Common myeloid progenitor, CD34-positive (primary cell): ENCODE measurements at places on chromosomes 4 and X.

DNA sequence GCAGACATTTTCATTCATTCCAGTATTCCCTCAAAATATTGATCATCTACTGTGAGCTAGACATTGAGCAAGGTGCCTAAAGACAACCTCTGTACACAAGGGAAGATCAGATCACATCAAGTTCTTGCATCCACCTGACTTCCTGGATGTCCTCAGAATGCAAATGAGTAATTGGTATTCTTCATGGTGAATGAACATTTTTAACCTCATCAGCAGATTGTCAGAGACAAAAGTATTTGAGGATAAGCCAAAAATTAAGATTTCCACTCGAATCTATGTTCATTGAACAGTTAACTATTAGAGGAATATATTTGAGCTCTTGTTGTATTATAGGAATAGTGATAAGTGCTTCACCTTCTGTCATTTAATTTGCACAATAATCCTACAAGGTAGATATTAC lies 1.3 kb downstream of the SMARCAD1 start:
- peak overlapping the region; percentile 98 for H3K27ac ChIP-seq
- DNase-seq: no peak
- no peaks in the 10 kb centered on the region for H3K27me3 ChIP-seq
- peaks cover 5% of the 10 kb centered on the region for H3K36me3 ChIP-seq
- peaks cover 20% of the 10 kb centered on the region for H3K4me1 ChIP-seq

DNA sequence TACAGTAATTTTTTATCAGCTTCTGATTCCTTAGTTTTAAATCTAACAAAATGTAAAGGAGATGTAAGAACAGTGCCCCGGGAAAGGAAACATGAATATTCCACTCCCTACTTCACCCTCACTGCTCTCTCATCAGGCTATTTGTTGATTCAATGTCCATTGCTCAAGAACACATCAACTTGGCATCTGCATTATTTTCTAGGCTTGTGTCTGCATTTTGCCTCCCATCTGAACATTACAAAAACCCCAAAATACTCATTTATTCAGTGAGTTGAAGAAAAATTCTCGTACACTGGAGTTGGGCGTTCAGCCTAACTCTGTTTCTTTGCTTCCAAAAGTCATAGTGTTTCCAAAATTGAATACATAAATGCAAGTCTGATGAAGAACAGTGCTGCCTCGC lies 25.6 kb downstream of the ARHGAP6 start:
- DNase-seq: no peak
- H3K36me3 ChIP-seq: no peaks in the 10 kb centered on the region
- no peak overlapping the region for H3K4me3 ChIP-seq
- peaks cover 9% of the 10 kb centered on the region for H3K27me3 ChIP-seq
- no peak overlapping the region for H3K27ac ChIP-seq
- H3K4me1 ChIP-seq: no peaks in the 10 kb centered on the region

GRCh38 chrX:121298499-121298898 lies 251.1 kb downstream of the GLUD2 start:
- H3K4me1 ChIP-seq: no peaks in the 10 kb centered on the region
- DNase-seq: no peak
- H3K4me3 ChIP-seq: no peak overlapping the region
- H3K27me3 ChIP-seq: no peaks in the 10 kb centered on the region
- H3K36me3 ChIP-seq: no peaks in the 10 kb centered on the region
- no peak overlapping the region for H3K27ac ChIP-seq

DNA sequence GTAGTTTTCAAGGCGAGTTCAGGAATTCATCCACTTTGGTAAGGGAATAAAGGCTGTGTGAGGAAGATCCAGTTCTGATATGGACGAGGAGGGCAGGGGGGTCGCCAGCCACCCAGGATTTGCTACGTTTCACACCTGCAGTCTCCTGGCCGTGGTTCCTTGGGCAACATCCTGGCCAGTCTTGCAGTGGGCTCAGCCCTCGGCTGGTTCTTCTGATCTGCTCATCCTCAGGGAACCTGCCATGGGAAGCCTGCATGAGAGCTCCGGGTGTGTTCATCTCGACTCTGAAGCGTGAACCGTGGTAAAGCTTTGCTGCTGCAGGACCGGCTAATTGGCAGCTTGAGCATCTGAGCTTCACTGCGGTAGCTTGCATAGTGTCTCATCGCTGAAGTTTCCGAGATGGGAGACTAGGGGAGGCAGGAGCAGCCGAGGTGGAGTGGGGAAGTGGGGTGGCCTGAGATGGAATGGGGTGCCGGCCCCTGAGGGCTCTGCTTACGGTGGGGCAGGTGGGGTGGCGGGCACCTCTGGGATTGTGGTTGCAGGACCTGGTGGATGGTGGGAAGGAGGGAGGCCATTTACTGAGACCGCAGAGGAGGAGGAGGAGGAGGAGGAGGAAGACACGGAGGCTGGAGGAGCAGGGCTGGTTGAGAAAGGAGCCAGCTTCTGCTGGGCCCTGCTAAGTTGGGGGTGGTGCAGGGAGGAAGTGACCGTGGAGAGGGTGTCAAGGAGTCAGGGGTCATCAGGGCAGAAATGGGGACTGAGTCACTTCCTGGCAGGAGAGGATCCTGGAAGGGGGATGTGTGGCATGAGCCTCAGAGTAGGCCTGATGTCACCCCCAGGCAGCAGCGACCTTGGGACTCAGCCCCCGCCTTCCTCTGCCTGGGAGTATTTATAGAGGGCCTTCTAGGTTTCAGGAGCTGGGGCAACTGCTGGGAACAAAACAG lies 213.1 kb upstream of the PSAPL1 start:
- H3K4me1 ChIP-seq: peaks cover 49% of the 10 kb centered on the region
- DNase-seq: peak; percentile 30
- H3K4me3 ChIP-seq: no peak overlapping the region
- H3K27ac ChIP-seq: no peak overlapping the region
- no peaks in the 10 kb centered on the region for H3K27me3 ChIP-seq
- H3K36me3 ChIP-seq: no peaks in the 10 kb centered on the region

GRCh38 chr4:148312956-148313490 lies 129.2 kb downstream of the NR3C2 start:
- no peak overlapping the region for H3K4me3 ChIP-seq
- H3K27ac ChIP-seq: no peak overlapping the region
- H3K4me1 ChIP-seq: no peaks in the 10 kb centered on the region
- no peaks in the 10 kb centered on the region for H3K27me3 ChIP-seq

- no peak for DNase-seq
- no peaks in the 10 kb centered on the region for H3K4me1 ChIP-seq
- no peaks in the 10 kb centered on the region for H3K27me3 ChIP-seq
- no peak overlapping the region for H3K27ac ChIP-seq
- no peaks in the 10 kb centered on the region for H3K36me3 ChIP-seq
Measured at GRCh38 chrX:135433531-135434257, 11.9 kb downstream of the SMIM10L2A start.

GRCh38 chr4:187617113-187617512 lies 378.5 kb upstream of the ZFP42 start:
- peaks cover 1% of the 10 kb centered on the region for H3K27me3 ChIP-seq
- H3K36me3 ChIP-seq: no peaks in the 10 kb centered on the region
- DNase-seq: no peak
- no peaks in the 10 kb centered on the region for H3K4me1 ChIP-seq
- no peak overlapping the region for H3K27ac ChIP-seq
- no peak overlapping the region for H3K4me3 ChIP-seq

GRCh38 chrX:39492497-39493162 lies 605.1 kb downstream of the BCOR start:
- H3K4me1 ChIP-seq: peaks cover 28% of the 10 kb centered on the region
- H3K27me3 ChIP-seq: no peaks in the 10 kb centered on the region
- H3K4me3 ChIP-seq: no peak overlapping the region
- no peaks in the 10 kb centered on the region for H3K36me3 ChIP-seq
- DNase-seq: peak; percentile 79
- H3K27ac ChIP-seq: peak overlapping the region; percentile 62

- H3K4me3 ChIP-seq: peak overlapping the region; percentile 70
- peaks cover 22% of the 10 kb centered on the region for H3K4me1 ChIP-seq
- DNase-seq: no peak
- H3K27me3 ChIP-seq: no peaks in the 10 kb centered on the region
- H3K36me3 ChIP-seq: peaks cover 27% of the 10 kb centered on the region
Measured at GRCh38 chrX:153934148-153934761, 582 bp downstream of the NAA10 start.

- no peaks in the 10 kb centered on the region for H3K4me1 ChIP-seq
- H3K27ac ChIP-seq: no peak overlapping the region
- no peaks in the 10 kb centered on the region for H3K36me3 ChIP-seq
- DNase-seq: no peak
Measured at GRCh38 chrX:150162141-150162540, 201.0 kb upstream of the MAMLD1 start.

DNA sequence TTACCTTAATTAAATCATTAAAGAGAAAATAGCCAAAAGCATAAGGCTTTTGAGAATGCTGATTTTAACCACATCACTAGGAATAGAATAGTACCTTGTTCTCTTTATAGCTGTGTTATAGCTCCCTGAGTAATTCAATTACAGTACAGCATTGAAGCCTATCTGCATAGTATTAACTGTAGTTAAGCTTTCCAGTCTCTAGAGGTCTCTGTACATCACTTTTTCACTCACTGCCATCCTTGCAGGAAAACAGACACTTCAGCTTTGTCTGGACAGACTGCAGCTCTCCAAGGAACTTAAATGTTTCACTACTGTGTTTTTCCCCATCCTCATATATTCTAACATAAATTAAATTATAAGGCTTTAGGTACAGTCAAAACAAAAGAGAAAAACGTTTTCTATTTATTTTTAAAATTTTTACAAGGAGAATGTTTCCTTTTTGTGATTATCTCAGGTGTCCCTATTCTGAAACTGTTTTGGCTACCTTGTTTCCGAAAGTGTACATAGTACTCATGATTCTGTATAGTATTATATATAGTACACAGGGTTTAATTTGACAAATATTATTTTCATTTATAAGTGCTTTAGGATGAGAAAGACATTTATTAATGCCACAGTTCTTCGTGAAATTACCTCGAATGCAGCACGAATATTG lies 407.9 kb downstream of the PCDH18 start:
- H3K4me1 ChIP-seq: no peaks in the 10 kb centered on the region
- H3K27me3 ChIP-seq: no peaks in the 10 kb centered on the region
- DNase-seq: peak; percentile 6
- H3K36me3 ChIP-seq: no peaks in the 10 kb centered on the region

DNA sequence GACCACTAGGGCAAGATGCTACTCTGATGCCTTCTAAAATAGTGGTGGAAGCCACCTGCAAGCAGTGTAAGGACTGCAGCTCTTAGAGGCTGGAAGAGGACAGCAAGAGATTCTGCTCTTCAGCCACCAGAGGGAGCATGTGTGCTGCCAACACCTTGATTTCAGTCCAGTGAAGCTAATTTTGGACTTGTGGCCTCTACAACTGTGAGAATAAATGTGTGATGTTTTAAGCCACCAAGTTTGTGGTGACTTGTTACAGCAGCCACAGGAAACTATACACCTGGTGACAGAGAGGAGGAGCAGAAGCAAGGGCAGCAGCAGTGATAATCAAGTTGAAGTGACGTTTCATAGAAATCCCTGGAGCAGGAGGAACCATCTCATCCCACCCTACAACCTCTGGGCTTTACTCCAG lies 55.9 kb downstream of the FGFBP1 start:
- DNase-seq: peak; percentile 74
- no peaks in the 10 kb centered on the region for H3K36me3 ChIP-seq
- no peak overlapping the region for H3K4me3 ChIP-seq
- H3K4me1 ChIP-seq: no peaks in the 10 kb centered on the region
- no peak overlapping the region for H3K27ac ChIP-seq

- no peak for DNase-seq
- peaks cover 6% of the 10 kb centered on the region for H3K27me3 ChIP-seq
- H3K4me3 ChIP-seq: no peak overlapping the region
- H3K36me3 ChIP-seq: no peaks in the 10 kb centered on the region
- no peak overlapping the region for H3K27ac ChIP-seq
- H3K4me1 ChIP-seq: no peaks in the 10 kb centered on the region
Measured at GRCh38 chr4:3810111-3810680, 44.0 kb downstream of the ADRA2C start.

GRCh38 chr4:156770140-156770539 lies 201.5 kb downstream of the PDGFC start:
- DNase-seq: no peak
- no peak overlapping the region for H3K27ac ChIP-seq
- H3K27me3 ChIP-seq: no peaks in the 10 kb centered on the region

DNA sequence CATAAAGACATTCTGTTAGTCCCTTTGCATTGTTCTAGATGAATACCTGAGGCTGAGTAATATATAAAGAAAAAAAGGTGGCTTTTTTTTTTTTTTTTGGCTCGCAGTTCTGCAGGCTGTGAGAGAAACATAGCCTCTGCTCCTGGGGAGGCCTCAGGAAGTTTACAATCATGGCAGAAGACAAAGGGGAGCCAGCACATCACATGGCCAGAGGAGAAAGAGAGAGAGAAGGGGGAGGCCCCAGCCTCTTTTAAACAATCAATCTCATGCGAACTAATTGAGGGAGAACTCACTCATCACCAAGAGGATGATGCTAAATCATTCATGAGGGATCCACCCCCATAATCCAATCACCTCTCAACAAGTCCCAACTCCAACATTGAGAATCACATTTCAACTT lies 364.0 kb upstream of the EPHA5 start:
- no peaks in the 10 kb centered on the region for H3K36me3 ChIP-seq
- H3K27me3 ChIP-seq: no peaks in the 10 kb centered on the region
- H3K4me3 ChIP-seq: no peak overlapping the region
- no peak overlapping the region for H3K27ac ChIP-seq
- no peaks in the 10 kb centered on the region for H3K4me1 ChIP-seq

- no peak overlapping the region for H3K27ac ChIP-seq
- H3K27me3 ChIP-seq: no peaks in the 10 kb centered on the region
- H3K4me1 ChIP-seq: no peaks in the 10 kb centered on the region
- no peaks in the 10 kb centered on the region for H3K36me3 ChIP-seq
- no peak for DNase-seq
Measured at GRCh38 chr4:111776561-111776960, 368.7 kb upstream of the FAM241A start.
